Activated CD4-positive, alpha-beta T cell treated with anti-CD3 and anti-CD28 coated beads, Interleukin-2, amount 50 U/mL, for 16 hours (primary cell): ENCODE measurements at places on chromosomes 6 and 20.

- no peak for DNase-seq
Measured at GRCh38 chr6:150100745-150101144, 31.8 kb upstream of the ULBP3 start.

GRCh38 chr6:52557389-52558265, 19.2 kb downstream of the TRAM2 start:
- no peak for DNase-seq

GRCh38 chr6:41306187-41306854, 19.8 kb upstream of the TREM1 start:
- peak; percentile 52 for DNase-seq

- no peak for DNase-seq
Measured at GRCh38 chr6:75493400-75494064, at the start of gene FILIP1. Gene FILIP1, minus strand, starts transcription at chr6:75493800. Its CDS starts 78,828 bp downstream, at chr6:75414972.

DNA sequence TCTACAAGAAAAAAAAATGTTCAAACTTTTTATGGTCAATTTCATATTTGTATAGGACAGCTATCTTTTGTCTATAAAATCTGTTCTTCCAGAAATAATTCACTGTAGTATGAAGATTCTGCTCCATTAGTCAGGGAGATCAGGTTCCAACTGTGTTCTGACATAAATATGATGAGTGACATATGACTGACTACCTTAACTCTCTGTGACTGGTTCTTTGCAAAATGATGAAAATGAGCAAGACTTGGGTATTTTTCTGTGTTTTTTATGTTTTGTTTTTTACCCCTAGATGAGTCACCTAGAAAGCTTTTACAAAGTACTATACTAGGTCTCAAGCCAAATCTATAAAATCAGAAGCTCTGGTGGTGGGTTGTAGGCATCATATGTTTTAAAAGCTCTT, 229.6 kb downstream of the MMUT start:
- no peak for DNase-seq

DNA sequence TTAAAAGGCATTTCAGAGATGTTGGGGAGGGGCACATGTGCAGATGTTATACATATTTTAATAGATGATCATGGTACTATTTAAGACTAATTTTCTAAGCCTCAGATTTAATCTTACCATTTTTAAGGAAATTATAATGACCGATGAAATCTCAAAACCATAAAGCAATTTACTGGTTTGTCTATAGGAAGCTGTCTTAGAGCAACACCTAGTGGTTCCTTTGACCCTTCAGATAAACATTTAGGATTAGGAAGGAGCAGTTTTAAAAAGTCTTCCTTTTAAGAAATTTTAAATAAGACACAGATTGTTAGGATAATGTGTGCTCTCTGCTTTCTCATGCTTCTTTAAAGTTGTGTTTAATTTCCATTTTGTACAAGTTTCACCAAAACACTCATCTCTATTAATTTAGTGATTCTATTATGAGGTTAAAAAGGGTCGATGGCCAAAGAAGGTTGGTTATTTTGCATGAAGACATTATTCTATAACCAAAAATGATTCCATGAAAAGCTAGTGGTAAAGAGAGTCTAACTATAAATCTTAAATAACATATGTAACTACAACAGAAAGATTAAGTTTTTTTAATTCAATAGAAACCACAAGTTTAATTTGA, 376.4 kb downstream of the HACE1 start:
- no peak for DNase-seq

DNA sequence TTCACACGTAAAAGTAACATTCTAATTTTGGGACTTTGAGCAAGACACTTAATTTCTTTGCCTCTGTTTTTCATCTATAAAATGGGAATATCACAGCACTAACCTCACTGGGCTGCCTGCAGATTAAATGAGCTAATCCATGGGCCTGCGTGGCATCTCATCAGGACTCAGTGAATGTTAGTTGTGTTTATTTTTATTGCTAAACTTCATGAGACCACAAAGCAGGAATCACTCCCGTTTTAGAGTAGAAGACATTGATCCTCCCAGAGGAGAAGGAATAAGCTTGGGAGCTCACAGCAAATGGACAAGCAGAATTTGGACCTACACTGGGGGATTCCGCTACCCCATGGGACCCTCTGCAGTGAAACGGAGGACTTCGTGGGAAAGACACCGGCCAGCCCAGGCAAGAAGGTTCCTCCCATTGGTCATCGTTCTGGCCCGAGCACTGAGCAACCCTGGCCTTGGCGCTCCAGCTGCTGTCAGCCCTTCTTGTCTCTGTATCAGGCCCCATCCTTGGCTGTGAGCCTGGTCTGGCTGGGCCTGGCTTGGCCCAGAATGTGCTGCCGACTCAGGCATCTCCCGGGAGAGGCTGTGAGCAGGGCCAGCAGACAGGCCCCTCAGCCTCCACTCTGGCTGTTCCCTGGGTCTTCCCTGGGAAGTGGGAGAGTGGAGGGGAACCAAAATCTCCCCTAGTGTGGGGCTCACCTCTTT, 79.8 kb downstream of the NFATC2 start:
- DNase-seq = no peak

DNA sequence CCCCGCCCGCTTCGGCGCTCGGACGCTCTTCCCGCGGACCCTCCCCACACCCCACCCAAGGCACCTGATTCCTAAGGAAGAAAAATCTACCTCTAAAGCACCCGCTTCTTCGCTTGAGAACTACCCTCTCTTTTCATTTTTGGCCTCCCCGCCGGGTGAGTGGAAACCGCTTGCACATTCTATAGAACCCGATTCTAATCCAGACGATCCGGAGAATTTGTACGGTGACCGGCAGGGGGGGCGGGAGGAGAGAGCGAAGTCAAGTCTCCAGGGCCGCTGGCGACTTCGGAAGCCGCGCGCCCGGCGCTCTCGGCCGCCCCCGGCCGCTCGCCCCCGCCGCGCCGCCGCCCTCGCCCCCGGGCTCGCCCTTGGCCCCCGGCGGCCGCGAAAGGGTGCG, at the start of gene RBM24:
TSS of gene RBM24 (plus strand) at position 262 of the 397 bp plus-strand sequence. CDS start 221 bp downstream, outside the sequence.
- peak; percentile 40 for DNase-seq
